Thoracic aorta (tissue), 2 donors: ENCODE measurements at places on chromosomes 1 and 21. TPM values are rescaled to one million over a fixed set of nuclear protein-coding genes. Genes with fewer than 3 reads are reported as not detected.

Gene SLC25A34
- total RNA-seq = 7.5 TPM

DNA sequence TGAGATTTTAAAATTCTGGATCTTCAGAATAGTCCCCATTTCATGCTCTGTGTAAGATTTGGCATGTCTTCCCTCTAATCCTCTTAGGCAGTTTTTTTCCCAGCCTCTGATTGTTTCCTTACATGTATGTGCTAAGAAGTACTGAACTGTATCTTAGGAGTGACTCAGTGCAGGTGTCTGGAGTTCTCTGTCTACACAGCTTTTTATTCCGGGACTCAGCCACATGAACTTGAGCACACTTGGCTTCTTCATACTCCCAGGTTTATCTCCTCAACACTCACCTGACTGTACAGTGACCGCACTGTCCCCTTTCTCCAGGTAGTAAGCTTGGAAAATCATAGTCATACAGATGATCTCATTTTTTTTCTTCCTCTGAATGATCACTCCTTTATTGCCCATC, 50.7 kb downstream of the SYT14 start:
- DNase-seq = no peak
- H3K36me3 ChIP-seq = no peaks in the 10 kb centered on the region
- no peak overlapping the region for H3K4me3 ChIP-seq
- H3K27ac ChIP-seq = no peak overlapping the region

DNA sequence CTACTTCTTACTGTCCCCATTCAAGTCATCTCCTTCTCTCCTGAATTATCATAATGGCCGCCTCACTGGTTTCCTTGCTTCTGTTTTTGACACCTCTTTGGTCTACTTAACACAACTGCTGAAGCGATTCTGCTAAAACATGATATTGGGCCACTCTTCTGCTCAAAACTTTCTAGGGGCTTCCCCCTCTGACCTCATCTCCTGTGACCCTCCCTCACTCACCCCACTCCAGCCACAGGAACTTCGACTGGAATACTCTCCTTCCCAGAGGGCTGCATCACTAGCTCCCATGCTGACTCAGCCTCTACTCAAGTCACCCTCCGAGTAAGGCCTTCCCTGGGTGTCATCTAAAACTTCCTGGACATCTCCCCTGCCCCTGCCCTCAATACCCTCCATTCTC, 35.7 kb downstream of the NRIP1 start:
- peaks cover 9% of the 10 kb centered on the region for H3K4me1 ChIP-seq
- H3K36me3 ChIP-seq = no peaks in the 10 kb centered on the region
- no peaks in the 10 kb centered on the region for H3K27me3 ChIP-seq
- no peak overlapping the region for H3K4me3 ChIP-seq
- DNase-seq = no peak

- DNase-seq = no peak
- peaks cover 27% of the 10 kb centered on the region for H3K4me1 ChIP-seq
- H3K27ac ChIP-seq = no peak overlapping the region
- H3K27me3 ChIP-seq = no peaks in the 10 kb centered on the region
- no peaks in the 10 kb centered on the region for H3K36me3 ChIP-seq
Measured at GRCh38 chr1:119975006-119975405, 78.7 kb upstream of the ADAM30 start.

Gene KRTAP19-1
- not detected for total RNA-seq

DNA sequence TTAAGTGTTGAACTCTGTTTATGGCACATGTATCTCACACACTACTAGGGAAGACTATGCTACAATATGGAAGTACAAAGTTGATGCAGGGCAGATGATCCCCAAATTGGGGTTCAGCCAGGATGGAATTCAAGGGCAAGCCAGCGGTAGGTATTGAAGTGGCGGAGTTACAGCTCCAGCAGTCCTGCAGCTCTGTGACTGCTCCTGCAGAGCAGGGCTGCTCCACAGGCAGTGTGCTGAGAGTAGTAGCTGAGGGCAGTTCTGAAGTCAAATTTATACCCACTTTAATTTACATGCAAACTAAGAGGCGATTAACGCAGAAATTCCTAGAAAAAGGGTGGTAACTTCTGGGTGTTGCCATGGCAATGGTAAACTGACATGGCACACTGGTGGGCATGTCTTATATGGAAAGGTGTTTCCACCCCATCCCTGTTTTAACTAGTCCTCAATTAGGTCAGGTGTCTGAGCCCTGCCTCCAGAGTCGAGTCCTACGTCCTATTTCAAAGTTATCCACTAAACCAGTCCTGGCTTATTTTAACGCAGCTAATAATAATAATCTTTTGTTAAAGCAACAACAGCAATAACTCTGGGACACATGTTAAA, 20.6 kb upstream of the CENPF start:
- H3K27ac ChIP-seq = no peak overlapping the region
- H3K27me3 ChIP-seq = no peaks in the 10 kb centered on the region
- no peak overlapping the region for H3K4me3 ChIP-seq

- no peaks in the 10 kb centered on the region for H3K27me3 ChIP-seq
- no peaks in the 10 kb centered on the region for H3K4me1 ChIP-seq
- no peak for DNase-seq
- H3K36me3 ChIP-seq = no peaks in the 10 kb centered on the region
- H3K4me3 ChIP-seq = no peak overlapping the region
Measured at GRCh38 chr21:27691516-27691915, 724.6 kb upstream of the ADAMTS5 start.

DNA sequence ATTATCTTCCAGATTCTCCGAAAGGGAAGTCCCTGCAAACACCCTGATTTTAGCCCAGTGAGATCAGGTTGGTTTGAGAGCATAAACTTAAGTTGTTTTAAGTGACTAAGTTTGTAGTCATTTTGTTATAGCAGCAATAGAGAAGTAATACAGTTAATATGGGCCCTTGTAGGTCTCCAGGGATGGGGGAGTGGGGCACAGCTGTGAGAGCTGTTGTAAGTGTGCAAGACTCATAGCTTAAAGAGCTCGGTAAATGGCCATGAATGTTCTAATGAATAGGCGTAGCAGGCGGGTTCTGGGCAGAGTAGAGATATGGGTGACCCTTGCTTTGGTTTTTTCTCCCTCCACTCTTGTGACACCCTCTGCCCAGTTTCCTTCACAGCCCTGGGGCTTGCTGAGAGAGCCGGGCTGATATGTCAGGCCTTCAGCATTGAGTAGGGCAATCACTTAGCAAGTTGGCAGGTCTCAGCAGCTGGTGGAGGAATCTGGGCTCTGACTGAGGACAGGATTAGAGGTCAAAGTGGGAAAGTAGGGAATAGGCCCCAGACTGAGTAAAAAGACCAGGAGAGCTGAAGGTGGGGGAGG, 16.0 kb upstream of the ID3 start:
- no peak for DNase-seq
- peak overlapping the region; percentile 95 for H3K27ac ChIP-seq
- H3K4me3 ChIP-seq = no peak overlapping the region
- no peaks in the 10 kb centered on the region for H3K27me3 ChIP-seq
- H3K36me3 ChIP-seq = no peaks in the 10 kb centered on the region

- DNase-seq = no peak
- no peaks in the 10 kb centered on the region for H3K27me3 ChIP-seq
- peak overlapping the region; percentile 95 for H3K27ac ChIP-seq
- H3K4me3 ChIP-seq = peak overlapping the region; percentile 43
- peaks cover 100% of the 10 kb centered on the region for H3K4me1 ChIP-seq
Measured at GRCh38 chr1:158003406-158003800, 10.0 kb downstream of the KIRREL1 start.

- no peak overlapping the region for H3K27ac ChIP-seq
- no peak for DNase-seq
- H3K4me3 ChIP-seq = no peak overlapping the region
- no peaks in the 10 kb centered on the region for H3K36me3 ChIP-seq
Measured at GRCh38 chr21:15441060-15441493, 288.7 kb upstream of the USP25 start.

DNA sequence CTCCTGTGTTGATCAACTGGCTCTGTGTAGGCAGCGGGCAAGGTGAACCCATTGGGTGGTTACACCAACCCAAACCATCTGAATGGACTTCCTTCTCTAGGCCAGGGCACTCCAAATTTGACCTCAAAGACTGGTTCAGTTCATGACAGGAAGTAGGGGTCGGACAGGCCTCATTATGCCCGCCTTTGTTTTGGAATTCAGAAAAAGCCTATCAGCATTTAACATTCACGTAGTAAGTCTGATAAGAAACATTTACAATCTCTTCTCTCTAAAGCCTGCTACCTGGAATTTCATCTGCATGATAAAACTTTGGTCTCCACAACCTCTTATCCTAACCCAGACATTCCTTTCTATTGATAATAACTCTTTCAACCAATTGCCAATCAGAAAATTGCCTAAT, 97.1 kb upstream of the ETV3 start:
- H3K4me3 ChIP-seq = no peak overlapping the region
- H3K36me3 ChIP-seq = no peaks in the 10 kb centered on the region
- H3K4me1 ChIP-seq = no peaks in the 10 kb centered on the region
- H3K27ac ChIP-seq = no peak overlapping the region
- H3K27me3 ChIP-seq = no peaks in the 10 kb centered on the region

Gene CDC20
- 0.35 TPM for total RNA-seq

DNA sequence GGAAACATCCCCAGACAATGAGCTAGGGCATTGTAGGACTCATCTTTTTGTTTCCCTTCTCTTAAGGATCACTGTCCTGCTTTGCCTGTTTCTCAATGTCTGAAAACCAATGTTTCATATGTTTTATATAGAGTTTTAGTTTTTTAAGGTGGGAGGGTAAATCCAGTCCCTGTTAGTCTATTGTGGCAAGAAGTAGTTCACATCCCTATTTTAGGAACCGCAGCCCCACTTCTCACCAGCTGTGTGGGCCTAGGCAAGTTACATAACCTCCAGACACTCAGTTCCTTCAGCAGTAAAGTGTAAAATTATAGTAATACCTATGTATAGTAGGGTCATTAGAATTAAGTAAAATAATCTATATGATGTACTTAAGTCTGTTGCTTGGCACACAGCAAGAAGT, 105.8 kb upstream of the WLS start:
- H3K27me3 ChIP-seq = no peaks in the 10 kb centered on the region
- H3K4me1 ChIP-seq = peaks cover 7% of the 10 kb centered on the region
- no peak for DNase-seq
- no peak overlapping the region for H3K27ac ChIP-seq

DNA sequence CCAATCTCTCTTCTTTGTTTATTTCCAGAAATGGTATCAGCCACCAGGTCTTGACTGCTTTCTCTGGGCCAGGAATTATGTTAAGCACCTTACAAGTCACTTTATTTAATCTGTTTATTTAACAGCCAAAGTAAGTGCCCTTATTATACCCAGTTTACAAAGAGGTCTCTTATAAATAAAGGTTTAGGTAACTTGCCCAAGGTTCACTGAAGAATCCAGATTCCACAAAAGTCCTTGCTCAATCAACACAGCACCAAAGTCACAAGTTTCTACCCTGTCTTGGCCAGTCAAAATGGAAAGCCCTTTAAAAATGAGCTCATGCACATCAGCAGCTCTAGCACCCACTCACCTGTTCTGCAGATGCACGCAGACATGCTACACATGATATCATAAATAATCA, 28.0 kb upstream of the ATP1A1 start:
- no peak overlapping the region for H3K27ac ChIP-seq
- H3K4me3 ChIP-seq = no peak overlapping the region
- no peaks in the 10 kb centered on the region for H3K27me3 ChIP-seq
- no peaks in the 10 kb centered on the region for H3K36me3 ChIP-seq

DNA sequence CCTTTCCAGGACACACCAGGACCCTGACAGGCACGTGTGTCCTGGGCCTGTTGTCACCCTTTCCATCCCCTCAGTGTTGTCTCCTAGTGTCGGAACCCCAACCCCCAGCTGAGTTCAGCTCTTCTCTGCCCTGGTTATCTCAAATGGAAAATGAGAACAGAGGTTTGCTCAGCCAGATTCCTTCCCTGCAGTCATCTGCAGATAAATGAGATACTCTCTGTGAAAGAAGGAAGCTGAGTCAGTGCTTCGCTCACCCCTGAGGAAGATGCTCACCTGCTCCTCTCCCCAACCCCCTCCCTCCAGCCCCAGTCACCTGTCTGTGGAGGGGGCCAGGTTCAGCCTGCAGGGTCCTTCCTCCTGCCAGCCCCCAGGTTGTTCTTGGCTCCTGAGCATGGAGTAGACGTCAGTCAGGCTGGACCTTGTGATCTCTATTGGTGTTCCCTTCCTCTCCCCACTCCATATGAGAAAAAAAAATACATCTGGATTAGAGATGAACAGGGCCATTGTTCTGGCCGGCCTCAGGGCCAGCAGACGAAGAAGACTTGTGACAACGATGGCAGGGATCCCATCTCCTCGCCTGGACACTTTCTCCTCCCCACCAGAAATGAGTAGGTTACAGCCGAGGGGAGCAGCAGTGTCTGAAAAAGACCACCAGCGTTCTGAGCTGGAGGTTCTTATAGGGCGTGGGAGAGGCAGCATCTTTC, 20.9 kb downstream of the PHGDH start:
- H3K36me3 ChIP-seq = peaks cover 12% of the 10 kb centered on the region
- H3K4me3 ChIP-seq = no peak overlapping the region
- no peak overlapping the region for H3K27ac ChIP-seq

- peak overlapping the region; percentile 93 for H3K4me3 ChIP-seq
- no peak for DNase-seq
- H3K27me3 ChIP-seq = no peaks in the 10 kb centered on the region
- peaks cover 41% of the 10 kb centered on the region for H3K36me3 ChIP-seq
Measured at GRCh38 chr1:11013160-11013531, 692 bp downstream of the TARDBP start.

Gene HRNR
- total RNA-seq = not detected

DNA sequence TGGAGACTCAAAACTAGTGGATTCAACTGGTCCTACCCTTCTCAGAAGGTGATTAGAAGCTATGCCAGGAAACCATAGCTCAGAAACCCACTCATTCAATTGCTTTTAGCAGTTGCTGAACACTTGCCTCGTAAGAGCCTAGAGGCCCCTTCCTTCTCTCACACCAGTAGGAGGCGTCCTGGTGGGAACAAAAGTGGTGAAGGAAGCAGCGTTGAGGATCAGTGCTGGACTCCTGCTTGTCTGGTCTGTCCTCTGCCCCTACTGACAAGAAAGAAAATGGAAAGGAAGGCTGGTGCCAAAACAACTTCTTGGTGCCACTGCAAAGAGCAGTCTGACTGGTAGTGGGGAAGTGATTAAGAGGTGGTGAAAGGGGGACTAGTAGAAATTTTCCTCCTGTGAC, 269.7 kb downstream of the LMO4 start:
- no peak overlapping the region for H3K27ac ChIP-seq
- H3K27me3 ChIP-seq = no peaks in the 10 kb centered on the region
- no peak for DNase-seq
- no peak overlapping the region for H3K4me3 ChIP-seq
- no peaks in the 10 kb centered on the region for H3K36me3 ChIP-seq

Gene KLHDC9
- 7.9 TPM for total RNA-seq

- no peaks in the 10 kb centered on the region for H3K36me3 ChIP-seq
- peaks cover 7% of the 10 kb centered on the region for H3K4me1 ChIP-seq
- no peak for DNase-seq
- H3K27ac ChIP-seq = no peak overlapping the region
Measured at GRCh38 chr21:20999659-21000058, 1.4 kb downstream of the NCAM2 start.

- H3K36me3 ChIP-seq = no peaks in the 10 kb centered on the region
Measured at GRCh38 chr1:231421546-231421970, 529 bp downstream of the EGLN1 start.

DNA sequence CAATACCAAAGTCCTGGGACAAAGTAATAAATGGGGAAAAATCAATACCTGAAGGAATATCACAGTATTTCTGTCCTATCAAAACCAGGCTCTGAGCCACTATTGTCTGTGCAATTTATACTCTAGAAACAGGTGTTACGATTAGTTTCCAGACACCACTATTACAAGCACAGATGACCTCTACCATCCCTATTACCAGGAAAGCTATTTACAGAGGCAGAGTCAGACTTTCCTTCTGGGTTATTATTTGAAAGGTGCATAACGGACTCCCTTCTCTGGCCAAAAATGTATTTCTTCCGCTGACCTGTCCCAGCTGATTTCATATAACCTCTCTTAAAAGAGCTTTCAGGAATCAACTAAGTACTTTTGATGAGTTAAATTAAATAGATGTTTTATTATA, 154.6 kb upstream of the LRRC7 start:
- H3K4me1 ChIP-seq = no peaks in the 10 kb centered on the region
- no peaks in the 10 kb centered on the region for H3K36me3 ChIP-seq
- no peaks in the 10 kb centered on the region for H3K27me3 ChIP-seq
- no peak for DNase-seq
- H3K4me3 ChIP-seq = no peak overlapping the region
- no peak overlapping the region for H3K27ac ChIP-seq
